ENCODE measurements at places on chromosomes 1 and 21.

DNA sequence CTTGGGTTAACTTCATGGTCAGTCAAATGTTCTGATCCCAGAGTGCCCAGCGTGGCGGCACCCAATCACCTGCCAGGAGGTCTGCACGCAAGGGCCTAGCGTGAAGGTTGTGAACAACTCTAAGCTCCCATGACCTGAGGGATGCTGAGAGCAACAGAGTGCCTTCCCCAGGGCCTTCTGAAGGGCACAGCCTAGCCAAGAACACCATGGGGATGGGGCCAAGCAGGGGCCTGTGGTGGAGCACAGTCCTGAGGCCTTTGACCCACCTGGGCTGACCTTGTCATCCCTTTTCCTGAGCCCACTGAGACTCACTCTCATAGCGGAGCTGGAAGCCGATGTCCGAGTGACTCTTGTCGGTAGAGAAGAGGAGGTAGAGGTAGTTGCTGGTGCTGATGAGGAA lies 138.8 kb upstream of the HMGB4 start:
- no peak for DNase-seq

DNA sequence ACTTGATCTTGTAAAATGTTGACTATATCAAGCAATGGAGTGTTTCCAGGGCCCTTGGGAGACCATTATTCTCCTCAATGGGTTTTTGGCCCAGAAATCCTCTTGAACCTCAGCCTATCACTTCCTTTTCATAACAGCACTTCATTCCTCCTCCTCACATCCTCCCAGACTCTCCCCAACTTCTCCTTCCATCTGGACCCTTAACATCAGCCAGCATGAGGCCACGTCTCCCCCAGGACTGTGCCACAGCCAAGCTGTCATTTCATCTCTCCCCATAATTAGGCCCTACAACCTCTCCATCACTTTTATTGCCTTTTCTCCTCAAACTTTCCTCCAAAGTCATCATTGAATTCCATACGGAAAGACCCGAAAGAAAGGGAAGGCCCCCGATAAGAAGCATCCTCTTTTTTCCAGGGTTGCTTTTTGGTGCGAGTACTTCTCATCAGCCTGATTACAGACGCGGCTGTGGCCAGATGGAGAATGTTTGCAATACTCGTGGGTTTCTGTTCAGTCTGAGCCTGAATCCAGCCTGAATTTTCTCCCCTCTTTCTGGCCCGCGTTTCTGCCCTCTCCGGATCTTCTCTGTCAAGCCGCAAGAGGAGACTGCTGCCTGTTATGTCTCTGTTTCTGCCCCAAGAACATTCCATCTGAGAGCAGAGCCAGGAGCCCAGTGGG lies 52.7 kb upstream of the SLC25A33 start:
- DNase-seq = peak; percentile 19

DNA sequence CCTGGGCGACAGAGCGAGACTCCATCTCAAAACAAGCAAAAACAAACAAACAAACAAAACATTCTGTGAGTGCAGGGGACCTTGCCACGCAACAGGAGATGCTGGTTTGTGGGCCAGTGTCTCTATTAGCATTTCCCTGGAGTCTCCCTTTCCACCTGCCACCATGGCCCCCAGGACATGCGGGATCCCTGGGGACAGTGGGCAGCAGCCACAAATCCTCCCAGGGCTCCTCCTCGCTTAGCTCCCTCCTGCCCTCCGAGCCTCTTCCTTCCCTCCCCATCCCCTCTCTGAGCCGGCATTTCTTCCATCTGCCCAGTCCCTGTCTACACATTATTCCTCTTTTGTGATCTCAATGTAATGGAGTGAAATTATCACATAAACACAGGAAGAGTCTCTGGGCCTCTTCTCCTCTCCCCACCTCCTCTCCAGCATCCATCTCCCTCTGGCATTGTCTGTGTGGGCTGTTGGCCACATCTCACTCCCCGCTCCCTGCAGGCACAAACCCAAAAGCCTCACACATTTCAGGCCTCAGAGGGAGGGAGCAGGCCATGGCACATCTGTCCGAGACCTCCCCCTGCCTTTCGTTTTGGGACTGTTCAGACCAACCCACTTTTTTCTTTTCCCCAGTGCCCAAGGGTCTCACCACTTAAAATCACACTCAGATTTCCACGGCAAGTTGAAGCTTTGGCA lies 144.3 kb downstream of the MIS18A start:
- DNase-seq = no peak

DNA sequence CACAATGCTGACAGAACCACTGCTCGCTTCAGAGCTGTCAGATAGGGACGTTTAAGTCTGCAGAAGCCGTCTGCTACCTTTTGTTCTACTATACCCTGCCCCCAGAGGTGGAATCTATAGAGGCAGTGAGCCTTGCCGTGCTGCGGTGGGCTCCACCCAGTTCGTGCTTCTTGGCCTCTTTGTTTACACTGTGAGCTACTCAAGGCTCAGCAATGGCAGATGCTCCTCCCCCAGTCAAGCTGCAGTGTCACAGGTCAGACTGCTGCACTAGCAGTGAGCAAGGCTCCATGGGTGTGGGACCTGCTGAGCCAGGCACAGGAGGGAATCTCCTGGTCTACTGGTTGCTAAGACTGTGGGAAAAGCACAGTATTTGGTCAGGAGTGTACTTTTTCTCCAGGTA lies 47.1 kb downstream of the LEPR start:
- no peak for DNase-seq

- DNase-seq = no peak
Observed at GRCh38 chr1:100316622-100317021, 35.7 kb upstream of the CDC14A start.

DNA sequence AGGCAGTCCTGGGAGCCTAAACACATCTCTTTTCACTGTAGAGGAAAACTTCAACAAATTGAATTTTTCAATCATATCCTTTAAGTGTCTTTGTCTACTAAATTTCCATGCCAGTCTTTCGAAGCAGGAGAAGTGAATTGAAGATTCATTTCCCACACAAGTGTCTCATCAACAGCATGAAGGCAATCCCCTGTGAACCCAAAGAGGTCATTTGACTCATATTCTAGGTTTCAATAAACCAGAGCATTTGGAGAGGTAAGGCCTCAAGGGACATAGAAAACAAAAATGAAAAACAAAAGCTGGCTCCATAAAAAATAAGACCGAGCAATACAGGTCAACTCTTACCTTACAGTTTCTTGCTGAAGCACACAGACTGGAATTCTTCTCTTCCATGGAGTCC lies 94.1 kb upstream of the ATP1B1 start:
- DNase-seq = no peak

DNA sequence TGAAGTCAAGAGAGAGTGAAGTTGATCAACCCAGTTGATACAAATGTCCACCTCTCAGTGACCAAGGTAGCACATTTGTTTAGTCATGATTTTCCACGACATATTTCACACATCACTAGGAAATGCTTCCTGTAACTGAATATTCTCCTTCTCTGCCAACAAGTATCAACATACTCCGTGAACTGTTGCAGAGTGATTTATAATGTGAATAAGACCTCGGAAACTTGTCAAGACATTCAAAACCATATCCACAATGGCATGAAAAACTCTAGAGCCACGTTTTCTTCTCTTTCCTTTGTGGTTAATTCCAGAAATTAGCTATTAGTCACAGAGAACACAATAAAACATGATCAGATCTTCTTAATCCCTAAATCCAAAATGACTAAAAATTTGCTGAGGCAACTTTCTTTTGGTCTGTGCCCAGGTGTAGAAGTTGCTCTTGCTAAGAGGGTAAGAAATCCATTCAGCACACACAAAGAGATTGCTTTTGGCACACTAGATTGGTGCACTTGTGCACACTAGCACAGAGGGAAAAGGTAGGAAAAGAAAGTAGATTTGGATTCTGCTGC lies 244.3 kb upstream of the NRIP1 start:
- DNase-seq = peak; percentile 62

DNA sequence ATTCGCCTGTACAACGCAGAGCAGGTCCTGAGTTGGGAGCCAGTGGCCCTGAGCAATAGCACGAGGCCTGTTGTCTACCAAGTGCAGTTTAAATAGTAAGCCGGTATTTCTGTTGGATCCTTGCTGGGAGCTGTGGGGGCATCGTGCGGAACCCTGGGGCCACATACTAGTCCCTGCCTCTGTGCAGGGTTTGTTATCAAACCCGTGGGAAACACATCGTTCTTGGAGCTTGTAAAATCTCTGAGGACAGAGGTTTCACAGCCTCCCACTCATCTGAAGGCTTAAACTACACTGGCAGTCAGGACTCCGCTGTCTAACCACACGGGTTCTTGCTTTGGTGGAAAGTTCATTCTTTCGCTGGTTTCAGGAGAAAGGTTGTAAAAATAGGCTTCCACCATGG lies 11.7 kb downstream of the IFNGR2 start:
- DNase-seq = no peak

- DNase-seq = no peak
Observed at GRCh38 chr1:48576565-48576964, 104.6 kb upstream of the SPATA6 start.

DNA sequence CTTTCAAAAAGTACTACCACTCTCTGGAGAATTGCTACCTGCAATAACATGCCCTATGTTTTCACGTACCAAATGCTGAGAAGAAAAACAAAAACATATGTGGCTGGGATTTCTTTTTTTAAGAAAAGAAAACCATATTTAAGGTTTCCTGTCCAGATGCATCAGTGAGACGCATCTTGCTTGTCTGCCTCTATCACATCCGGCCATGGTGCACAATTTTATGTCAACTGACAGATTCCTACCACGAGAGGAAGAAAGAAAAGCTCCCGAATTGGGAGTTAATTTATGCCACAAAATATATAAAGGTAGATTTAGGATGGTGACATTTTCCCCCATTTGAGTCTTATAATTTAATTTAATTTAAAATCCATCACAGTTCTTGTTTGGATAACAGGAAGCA lies 62.3 kb upstream of the COL24A1 start:
- DNase-seq = no peak

GRCh38 chr1:25243907-25244306 lies 3.3 kb downstream of the RSRP1 start:
- DNase-seq = no peak

GRCh38 chr1:81254560-81254959 lies 546.2 kb upstream of the ADGRL2 start:
- DNase-seq = no peak

DNA sequence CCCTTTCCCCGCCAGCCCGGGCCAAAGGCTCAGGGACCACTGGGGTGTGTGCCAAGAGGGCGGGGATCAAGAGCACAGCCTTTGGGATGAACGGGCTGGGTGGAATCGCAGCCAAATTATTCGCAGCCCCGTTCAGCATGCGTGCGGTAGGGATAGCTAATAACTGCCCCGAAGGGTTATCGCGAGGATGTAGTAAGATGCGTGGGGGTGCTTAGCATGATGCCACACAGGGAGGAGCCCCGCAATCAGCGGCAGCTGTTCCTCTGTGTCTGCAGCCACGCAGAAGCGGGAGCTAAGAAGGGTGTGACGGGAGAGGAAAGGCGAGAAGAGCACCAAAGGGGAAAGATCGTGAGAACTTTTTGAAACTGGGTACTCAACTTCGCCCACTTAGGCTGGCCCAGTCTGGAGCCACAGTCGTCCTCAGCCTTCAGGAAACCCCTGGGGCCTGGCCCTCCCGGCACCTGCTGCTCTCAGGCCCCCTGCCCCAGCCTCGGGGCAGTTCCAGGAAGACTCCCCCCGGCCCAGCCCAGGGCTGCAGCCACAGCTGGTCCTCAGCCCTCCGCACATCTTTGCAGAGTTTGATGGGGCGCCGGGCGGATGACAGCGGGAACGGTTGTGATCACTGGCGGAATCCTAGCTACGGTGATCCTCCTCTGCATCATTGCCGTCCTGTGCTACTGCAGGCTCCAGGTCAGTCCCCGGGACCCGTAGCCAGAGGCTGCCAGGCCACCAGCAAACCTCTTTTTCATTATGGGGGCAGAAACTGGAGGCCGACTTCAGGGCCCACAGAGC lies 64.9 kb downstream of the TOR1AIP2 start:
- DNase-seq = no peak

GRCh38 chr1:1302006-1302430 lies 5.7 kb downstream of the ACAP3 start:
- DNase-seq = no peak

DNA sequence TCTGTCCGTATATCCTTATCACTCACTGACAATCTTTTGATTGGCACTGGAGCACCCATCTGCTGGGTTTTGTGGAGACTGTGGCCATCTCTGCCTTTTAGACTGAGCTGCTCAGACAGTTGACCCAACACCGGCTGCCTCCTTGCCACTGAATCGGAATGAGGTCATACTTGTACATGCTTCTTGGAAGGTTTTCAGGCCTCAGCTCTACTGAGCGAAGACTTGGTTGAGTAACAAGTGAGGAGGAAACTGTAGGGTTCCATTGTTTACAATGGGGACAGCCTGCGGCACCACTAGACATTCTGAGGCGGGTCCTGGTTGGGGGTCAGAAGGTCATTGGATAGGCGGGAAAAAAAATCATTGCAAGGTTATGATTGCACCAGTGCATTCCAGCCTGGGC lies 320.3 kb downstream of the KIF26B start:
- DNase-seq = peak; percentile 59

GRCh38 chr21:28393279-28393678 lies 599.4 kb downstream of the LTN1 start:
- no peak for DNase-seq

- DNase-seq = no peak
Observed at GRCh38 chr21:42455196-42455595, 40.8 kb downstream of the RSPH1 start.

- peak; percentile 69 for DNase-seq
Observed at GRCh38 chr1:175015243-175015642, 8.0 kb downstream of the MRPS14 start.

DNA sequence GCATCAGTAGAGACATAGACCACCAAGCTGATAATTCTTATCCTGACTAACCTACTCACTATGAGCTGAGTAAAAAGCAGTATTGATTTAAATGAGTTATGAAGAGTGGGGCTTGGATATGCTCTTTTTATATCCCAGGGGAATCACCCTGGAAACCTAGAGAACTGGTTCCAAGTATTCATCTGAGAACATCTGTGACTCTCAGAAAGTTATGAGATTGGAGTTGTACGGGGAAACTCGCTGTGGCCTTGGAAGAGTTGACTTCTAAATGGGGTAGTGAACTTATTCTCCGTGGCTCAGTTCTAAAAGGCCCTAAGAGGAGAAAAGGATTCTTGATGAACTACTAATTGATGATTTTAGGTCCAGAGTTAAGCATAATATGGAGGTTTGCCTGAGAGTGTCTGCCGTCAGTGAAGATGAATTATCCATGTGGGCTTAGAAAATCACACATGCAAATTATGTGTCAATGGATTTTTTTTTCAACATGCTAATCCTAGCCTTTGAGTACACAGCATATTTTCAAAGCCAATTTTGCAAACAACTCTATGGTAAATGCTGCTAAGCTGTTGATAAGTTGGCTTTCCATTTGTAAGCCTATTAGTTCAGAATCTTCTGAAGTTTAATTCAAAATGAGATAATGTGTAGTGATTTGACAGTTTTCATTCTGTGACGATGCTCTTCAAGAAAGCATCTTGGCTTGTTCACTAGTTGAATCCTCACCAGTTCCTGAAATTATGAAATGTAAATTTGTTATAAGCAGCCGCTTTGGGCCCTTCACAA lies 122.7 kb downstream of the FGGY start:
- DNase-seq = no peak

GRCh38 chr1:43978551-43979260 lies at the start of gene B4GALT2:
TSS of gene B4GALT2 (plus strand) at chr1:43979210. CDS start at chr1:43981161, 1,951 bp downstream.
- DNase-seq = peak; percentile 28

DNA sequence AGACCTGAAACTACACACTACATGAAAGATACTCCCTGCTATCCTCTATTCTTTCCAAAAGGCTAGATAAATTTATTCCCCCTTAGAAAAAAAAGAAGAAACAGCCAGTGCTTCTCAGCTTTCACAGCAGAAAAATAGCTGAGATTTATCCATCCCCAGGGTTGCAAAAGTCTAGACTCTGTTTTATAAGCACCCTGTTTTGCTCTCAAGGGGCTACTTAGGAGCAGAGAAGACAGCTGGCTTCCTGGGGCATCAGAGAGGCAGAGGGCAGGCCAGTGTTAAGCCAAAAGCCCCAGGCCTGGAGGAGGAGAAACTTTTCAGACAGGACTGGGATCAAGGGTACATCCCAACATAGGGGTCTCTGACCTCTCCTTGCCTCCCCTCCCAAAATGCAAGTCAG lies 3.9 kb downstream of the LAMB3 start:
- DNase-seq = no peak
